ENCODE measurements at places on chromosomes 16 and 17. TPM values are rescaled to one million over a fixed set of nuclear protein-coding genes. Genes with fewer than 3 reads are reported as not detected.

Gene CMTM1
- 8.1 TPM for total RNA-seq

Gene ZSCAN10
- not detected for total RNA-seq

Gene DHRS11
- 15.5 TPM for total RNA-seq

Gene LCMT1
- 48.9 TPM for total RNA-seq

Gene SEPHS2
- total RNA-seq = 70.8 TPM

Gene MGAT5B
- 0.10 TPM for total RNA-seq

Gene IL4R
- total RNA-seq = 153 TPM

Gene CCL2
- not detected for total RNA-seq

Gene KNOP1
- total RNA-seq = 33.9 TPM

Gene HBA2
- not detected for total RNA-seq

Gene LPO
- total RNA-seq = not detected

Gene ZNF652
- total RNA-seq = 6.5 TPM

Gene C16orf78
- total RNA-seq = not detected

Gene TNS4
- 5.1 TPM for total RNA-seq

Gene C16orf54
- 23.6 TPM for total RNA-seq

Gene SEZ6
- not detected for total RNA-seq

Gene MYH13
- total RNA-seq = not detected

Gene TPPP3
- not detected for total RNA-seq

Gene RPH3AL
- 1.6 TPM for total RNA-seq

Gene KDM6B
- 77.7 TPM for total RNA-seq

Gene GRB7
- not detected for total RNA-seq

Gene EPX
- not detected for total RNA-seq

Gene LRRC37B
- 12.3 TPM for total RNA-seq

Gene CD79B
- 23.4 TPM for total RNA-seq

Gene KRT23
- total RNA-seq = not detected

Gene IRX6
- not detected for total RNA-seq

Gene CCL4L2
- 831 TPM for total RNA-seq

Gene AHSP
- not detected for total RNA-seq

Gene KRT26
- not detected for total RNA-seq

Gene KRTAP17-1
- total RNA-seq = not detected

Gene NETO2
- total RNA-seq = 20.6 TPM

Gene TAC4
- total RNA-seq = not detected

Gene IRX3
- not detected for total RNA-seq

Gene RASL10B
- total RNA-seq = 0.73 TPM

Gene HBQ1
- total RNA-seq = 1.3 TPM

Gene TCAP
- total RNA-seq = 0.92 TPM

Gene NPIPA8
- 11.2 TPM for total RNA-seq

Gene TEX14
- 0.25 TPM for total RNA-seq

Gene CD7
- total RNA-seq = 295 TPM

Gene C1QTNF8
- not detected for total RNA-seq

Gene TEKT5
- not detected for total RNA-seq

Gene OMG
- not detected for total RNA-seq

Gene CDK3
- 4.1 TPM for total RNA-seq

Gene PRAC2
- total RNA-seq = not detected

Gene CNTD1
- total RNA-seq = not detected

Gene HOXB3
- total RNA-seq = 3.0 TPM

Gene PDILT
- total RNA-seq = not detected

Gene SCIMP
- total RNA-seq = 0.08 TPM

Gene SLC2A4
- 0.11 TPM for total RNA-seq

Gene CLEC18A
- 0.19 TPM for total RNA-seq

Gene STH
- total RNA-seq = not detected

Gene SHCBP1
- 42.2 TPM for total RNA-seq

Gene PMFBP1
- 0.73 TPM for total RNA-seq

Gene CCDC78
- 8.6 TPM for total RNA-seq

Gene CMTM2
- 0.17 TPM for total RNA-seq

Gene FNDC8
- total RNA-seq = not detected

Gene G6PC1
- not detected for total RNA-seq

Gene CES2
- 25.0 TPM for total RNA-seq

Measured in activated CD8-positive, alpha-beta memory T cell treated with anti-CD3 and anti-CD28 coated beads for 36 hours (primary cell).